ENCODE measurements at places on chromosomes 3 and 15. TPM values are rescaled to one million over a fixed set of nuclear protein-coding genes. Genes with fewer than 3 reads are reported as not detected.

The GOLIM4 gene
- total RNA-seq, result 35.9 TPM

The GOLGA8G gene
- not detected for total RNA-seq

The PLS1 gene
- 0.90 TPM for total RNA-seq

The SERINC4 gene
- not detected for total RNA-seq

The GRAMD1C gene
- 0.63 TPM for total RNA-seq

The RPS17 gene
- 1,420 TPM for total RNA-seq

The MLF1 gene
- 17.3 TPM for total RNA-seq

The C3orf49 gene
- not detected for total RNA-seq

The ALDH1L1 gene
- 36.8 TPM for total RNA-seq

DNA sequence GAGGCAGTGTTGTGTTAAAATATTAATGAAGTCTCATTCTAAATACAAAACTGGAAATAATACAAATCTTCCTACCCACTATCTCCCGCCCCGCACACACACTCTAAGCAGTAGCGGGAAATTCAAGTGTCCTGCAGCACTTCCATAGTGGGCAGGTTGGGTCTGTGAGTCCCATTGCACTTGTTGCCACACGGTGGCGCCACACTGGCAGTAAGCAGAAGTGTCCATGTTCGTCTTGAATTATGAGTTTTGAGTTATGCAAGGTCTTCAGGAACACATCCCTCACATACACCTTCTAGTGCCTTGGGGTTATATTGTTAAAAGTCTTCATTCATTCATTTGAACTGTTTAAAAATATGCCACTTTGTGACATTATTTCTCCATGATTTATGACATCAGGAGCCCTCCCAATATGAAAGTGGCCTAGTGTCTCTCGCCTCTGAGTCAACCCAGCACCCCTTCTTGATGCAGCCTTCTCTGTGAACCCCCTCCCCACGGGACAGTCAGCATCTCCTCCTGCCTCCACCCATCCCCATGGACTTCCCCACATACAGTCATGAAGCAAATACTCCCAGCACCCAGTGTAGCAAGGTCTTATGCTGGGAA lies 17.6 kb upstream of the CCDC174 start:
- peak; percentile 23 for DNase-seq
- no peak overlapping the region for H3K27ac ChIP-seq
- H3K4me1 ChIP-seq, result no peaks in the 10 kb centered on the region
- no peaks in the 10 kb centered on the region for H3K36me3 ChIP-seq
- no peak overlapping the region for H3K4me3 ChIP-seq

- H3K4me3 ChIP-seq, result no peak overlapping the region
- DNase-seq, result no peak
- H3K4me1 ChIP-seq, result peaks cover 7% of the 10 kb centered on the region
- peak overlapping the region; percentile 70 for H3K27ac ChIP-seq
- H3K27me3 ChIP-seq, result no peaks in the 10 kb centered on the region
Observed at GRCh38 chr15:57552678-57553334, 38.9 kb upstream of the MYZAP start.

- no peak for DNase-seq
- H3K27me3 ChIP-seq, result no peaks in the 10 kb centered on the region
- H3K27ac ChIP-seq, result no peak overlapping the region
Observed at GRCh38 chr15:46467041-46467440, 832.2 kb downstream of the SQOR start.

GRCh38 chr15:79617071-79617470 lies 184.9 kb downstream of the MINAR1 start:
- H3K4me3 ChIP-seq, result no peak overlapping the region
- no peaks in the 10 kb centered on the region for H3K4me1 ChIP-seq
- no peaks in the 10 kb centered on the region for H3K27me3 ChIP-seq
- H3K27ac ChIP-seq, result no peak overlapping the region

DNA sequence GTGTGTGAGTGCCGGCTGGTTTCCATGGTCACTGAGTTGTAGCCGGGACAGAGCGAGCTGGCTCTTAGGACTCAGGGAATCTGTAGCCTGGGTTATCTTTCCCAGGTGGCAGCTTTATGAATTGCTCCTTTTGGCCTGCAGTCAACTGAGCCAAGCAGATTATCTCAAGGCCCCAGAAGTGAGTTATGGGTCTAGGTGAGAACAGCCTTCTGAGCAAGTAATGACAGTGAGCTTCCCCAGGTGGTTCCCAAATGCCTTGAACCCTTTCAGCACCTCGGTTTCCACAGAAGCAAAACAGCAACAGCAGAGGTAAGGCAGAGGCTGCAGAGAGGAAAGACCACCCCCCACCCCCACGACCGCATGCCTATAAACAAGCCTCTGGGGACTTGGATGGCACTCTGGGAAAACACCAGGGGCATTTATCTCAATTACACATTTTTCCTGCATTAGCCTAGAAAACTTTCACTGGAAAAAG lies 56.7 kb upstream of the DGKG start:
- H3K36me3 ChIP-seq, result no peaks in the 10 kb centered on the region
- H3K27me3 ChIP-seq, result no peaks in the 10 kb centered on the region
- no peak overlapping the region for H3K4me3 ChIP-seq
- peaks cover 4% of the 10 kb centered on the region for H3K4me1 ChIP-seq
- no peak overlapping the region for H3K27ac ChIP-seq

DNA sequence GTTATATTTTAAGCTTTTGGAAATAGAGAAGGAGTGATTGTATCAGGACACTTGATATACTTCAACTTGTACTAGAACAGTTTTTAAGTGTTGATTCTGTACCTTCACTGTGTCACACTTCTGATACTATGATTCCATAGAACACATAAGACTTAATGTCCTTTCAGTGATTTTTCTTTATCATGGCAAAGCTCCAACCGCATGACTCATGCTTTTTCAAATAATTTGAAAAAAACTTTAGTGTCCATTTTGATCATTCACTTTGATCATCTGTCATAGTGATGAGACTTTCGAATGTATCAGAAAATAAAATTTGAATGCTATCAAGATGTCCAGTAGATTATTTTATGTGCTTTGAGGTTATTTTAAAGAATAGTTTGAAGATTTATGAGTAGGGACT lies 32.0 kb downstream of the AP4E1 start:
- DNase-seq, result no peak
- H3K4me3 ChIP-seq, result no peak overlapping the region
- no peak overlapping the region for H3K27ac ChIP-seq
- H3K36me3 ChIP-seq, result peaks cover 67% of the 10 kb centered on the region

DNA sequence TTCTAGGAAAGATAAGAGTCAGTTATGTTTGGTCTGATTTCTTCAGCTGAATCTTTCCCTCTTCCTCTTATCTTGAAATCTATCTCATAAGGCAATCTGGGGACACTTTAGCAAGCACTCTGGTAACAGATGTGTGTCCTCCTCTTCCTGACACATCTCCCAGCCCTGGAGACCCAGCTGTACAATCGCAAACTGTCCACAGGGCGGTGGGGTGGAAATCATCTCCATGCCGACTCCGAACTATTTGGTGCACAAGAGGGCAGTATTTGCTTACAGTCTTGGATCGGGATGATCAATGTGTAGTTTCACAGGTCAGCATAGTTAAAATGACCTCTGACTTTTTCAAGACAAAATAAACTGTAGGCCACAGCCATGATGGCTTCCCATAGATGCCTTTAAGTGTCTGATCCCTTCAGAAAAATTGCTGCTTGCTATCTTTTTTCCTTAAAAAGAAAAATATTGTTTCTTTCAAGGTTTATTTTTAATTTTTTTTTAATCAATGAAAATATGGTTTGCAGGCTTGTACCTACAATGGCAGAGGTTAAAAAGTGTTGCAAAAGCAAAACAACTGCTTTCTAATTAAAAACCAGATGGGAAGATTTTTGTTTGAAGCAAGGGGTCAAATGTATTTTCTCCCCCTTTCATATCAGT lies 17.7 kb downstream of the EEFSEC start:
- no peaks in the 10 kb centered on the region for H3K36me3 ChIP-seq
- no peaks in the 10 kb centered on the region for H3K27me3 ChIP-seq
- peaks cover 43% of the 10 kb centered on the region for H3K4me1 ChIP-seq
- no peak overlapping the region for H3K4me3 ChIP-seq

GRCh38 chr15:60395276-60396011 lies 2.3 kb downstream of the ANXA2 start:
- no peak for DNase-seq
- H3K27ac ChIP-seq, result peak overlapping the region; percentile 99
- H3K27me3 ChIP-seq, result no peaks in the 10 kb centered on the region
- no peaks in the 10 kb centered on the region for H3K36me3 ChIP-seq

DNA sequence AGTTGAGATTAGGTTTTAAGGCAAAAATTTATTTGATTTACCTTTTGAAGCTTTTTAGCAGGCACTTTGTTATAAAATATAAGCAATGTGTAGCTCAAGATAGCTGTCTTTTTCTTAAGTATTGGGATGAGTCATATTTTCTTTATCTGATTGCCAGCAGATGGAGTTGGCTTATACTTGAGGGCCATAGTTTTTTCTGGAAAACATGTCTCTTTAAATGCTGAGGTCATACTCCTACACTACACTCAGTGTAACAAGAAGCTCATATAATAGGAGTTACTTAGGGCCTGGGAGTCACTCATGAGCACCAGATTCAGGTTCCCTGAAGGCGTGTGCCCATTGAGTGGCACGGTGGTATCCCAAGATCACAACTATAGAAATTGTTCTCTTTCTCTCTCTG lies 579.8 kb downstream of the EDEM1 start:
- no peak for DNase-seq
- H3K36me3 ChIP-seq, result no peaks in the 10 kb centered on the region
- H3K27ac ChIP-seq, result no peak overlapping the region

- DNase-seq, result no peak
- no peak overlapping the region for H3K27ac ChIP-seq
- no peak overlapping the region for H3K4me3 ChIP-seq
- H3K4me1 ChIP-seq, result peaks cover 39% of the 10 kb centered on the region
- H3K27me3 ChIP-seq, result no peaks in the 10 kb centered on the region
Observed at GRCh38 chr15:101087172-101087769, 164.6 kb downstream of the CHSY1 start.

GRCh38 chr3:187369089-187369447 lies 883 bp downstream of the RTP4 start:
- H3K4me1 ChIP-seq, result no peaks in the 10 kb centered on the region
- no peak for DNase-seq
- peak overlapping the region; percentile 22 for H3K4me3 ChIP-seq
- H3K36me3 ChIP-seq, result no peaks in the 10 kb centered on the region
- peak overlapping the region; percentile 94 for H3K27ac ChIP-seq
- H3K27me3 ChIP-seq, result no peaks in the 10 kb centered on the region

Data from tibial nerve (tissue), 4 donors.